ENCODE measurements at places on chromosomes 3 and 15.

DNA sequence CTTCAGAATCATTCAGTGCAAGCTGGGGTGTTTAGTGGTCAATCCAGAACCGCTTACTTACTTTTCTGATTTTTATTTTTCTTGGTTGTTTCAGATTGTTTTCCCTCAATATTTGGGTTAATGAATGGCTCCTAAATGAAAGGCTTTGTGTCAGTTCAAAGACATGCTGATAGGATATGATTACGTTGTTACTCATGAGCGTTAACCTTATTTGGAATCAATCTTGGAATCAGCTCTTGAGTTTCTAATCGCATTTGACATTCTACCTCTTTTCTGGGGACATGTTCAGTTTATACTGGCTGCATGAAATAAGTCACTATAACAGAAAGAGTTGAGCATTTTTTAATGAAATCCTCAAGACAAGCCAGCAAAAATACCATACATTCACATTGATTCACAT, 50.2 kb downstream of the ATP11B start:
- DNase-seq, result no peak

DNA sequence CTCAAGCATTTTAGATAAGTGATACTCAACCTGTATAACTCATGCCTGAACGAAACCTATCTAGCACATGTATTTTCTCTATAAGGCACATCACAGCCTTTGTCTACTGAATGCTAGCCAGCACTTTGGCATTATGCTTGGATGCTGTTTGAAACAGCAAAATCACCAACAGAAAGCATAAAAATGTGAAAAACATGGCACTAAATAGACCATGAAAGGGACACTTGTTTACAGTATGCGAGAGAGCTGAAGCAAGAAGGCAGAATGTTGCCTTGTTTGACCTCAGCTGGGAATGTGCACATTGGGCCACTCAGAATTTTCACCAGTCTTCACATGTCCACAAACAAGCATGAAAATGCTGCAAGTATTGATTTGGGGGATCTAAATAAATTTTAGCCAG, 59.5 kb downstream of the MINDY2 start:
- no peak for DNase-seq

DNA sequence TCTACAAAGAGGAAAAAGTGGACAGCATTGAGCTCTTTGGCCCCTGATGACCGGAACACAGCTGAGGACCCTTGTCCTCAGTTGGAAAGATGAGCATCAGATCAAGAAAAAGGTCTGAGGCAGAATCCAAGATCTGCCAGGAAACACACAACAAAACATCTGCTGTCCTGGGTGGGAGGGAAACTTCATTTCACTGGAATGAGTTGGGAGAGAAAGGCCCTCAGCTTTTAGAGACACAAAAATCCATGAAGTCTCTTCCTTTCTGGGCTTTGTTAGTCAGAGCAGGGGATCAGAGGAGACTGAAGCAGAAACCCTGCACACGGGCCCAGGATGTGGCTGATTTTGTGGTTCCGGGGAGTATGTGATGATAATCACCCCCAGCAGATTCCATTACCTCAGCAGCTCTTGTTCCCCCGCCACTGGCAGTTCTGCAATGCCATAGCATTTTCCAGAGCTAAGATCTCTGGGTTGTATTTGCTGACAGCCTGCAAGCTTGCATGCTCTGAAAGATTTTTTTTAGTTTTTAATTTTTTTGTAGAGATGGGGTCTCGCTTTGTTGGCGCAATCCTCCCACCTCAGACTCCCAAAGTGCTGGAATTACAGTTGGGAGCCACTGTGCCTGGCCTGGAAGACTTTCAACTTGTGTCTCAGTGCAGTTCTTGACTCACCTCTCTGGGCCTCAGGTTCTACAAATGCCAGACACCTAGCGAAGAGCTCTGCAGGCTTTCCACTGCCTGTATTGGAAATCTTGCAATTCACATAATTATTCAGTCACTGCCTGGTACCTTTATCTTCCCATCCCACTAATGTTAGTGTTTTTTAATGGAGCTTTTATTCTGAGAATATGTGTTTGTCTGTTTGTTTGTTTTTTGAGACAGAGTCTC, 5.8 kb upstream of the TATDN2 start:
- DNase-seq, result peak; percentile 95

GRCh38 chr3:39469945-39470344, 2.5 kb downstream of the MOBP start:
- no peak for DNase-seq

GRCh38 chr3:66255865-66256264, 35.1 kb downstream of the SLC25A26 start:
- DNase-seq, result no peak

DNA sequence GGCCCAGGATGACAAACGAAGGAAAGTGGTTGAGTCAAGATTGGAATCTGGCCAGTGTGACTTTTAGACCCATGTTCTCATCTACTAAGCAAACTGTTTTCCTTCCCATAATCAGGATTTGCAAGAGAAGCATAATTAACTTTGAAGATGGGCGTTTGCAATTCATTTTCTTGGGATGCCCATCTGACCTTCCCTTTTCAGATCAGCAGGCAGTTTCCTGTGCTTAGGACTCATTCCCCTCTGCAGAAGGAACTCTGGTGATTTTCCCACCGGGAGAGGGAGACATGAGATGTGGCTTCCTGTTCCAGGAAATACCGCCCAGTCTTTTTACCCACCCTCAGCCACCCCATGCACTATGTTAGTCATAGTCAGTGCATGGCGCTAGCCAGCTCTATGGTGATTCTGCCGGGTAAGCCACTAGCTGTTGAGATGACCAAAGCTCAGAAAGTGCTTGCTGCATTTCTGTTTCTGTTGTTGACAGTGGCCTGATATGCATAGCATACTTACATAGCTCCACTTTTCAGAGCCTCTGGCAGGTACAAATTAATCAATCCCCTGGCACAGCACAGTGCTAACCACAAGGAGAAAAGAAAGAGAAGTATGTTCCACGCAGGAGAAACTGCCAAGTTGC, 129.4 kb downstream of the VGLL4 start:
- peak; percentile 20 for DNase-seq

- no peak for DNase-seq
These were observed 365.2 kb upstream of the WNT5A start for GRCh38 chr3:55852326-55852725.
